ENCODE measurements at places on chromosomes 1 and 21.

- no peak for DNase-seq
These were observed 327.0 kb downstream of the NPHP4 start for GRCh38 chr1:5664906-5665875.

- DNase-seq: no peak
These were observed 116.4 kb downstream of the FGGY start for GRCh38 chr1:59413327-59413720.

- DNase-seq: no peak
These were observed 1.0 kb upstream of the FOXO6 start for GRCh38 chr1:41360074-41360785.

DNA sequence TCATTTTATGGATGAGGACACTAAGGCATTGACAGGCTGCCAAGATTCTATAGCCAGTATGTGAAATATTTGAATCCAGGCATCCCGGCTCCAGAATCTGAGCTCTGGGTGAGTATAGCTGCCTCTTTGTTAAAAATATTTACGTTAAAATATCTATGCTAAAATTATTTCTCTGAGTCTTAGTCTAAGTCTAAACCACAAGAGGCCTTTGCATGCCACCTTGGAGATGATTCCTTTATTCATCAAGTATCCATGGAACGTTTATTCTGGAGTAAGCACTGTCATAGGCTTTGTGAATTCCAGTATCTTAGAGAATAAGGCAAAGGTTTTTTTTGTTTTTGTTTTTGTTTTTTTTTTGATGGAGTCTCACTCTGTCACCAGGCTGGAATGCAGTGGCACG, 116.4 kb downstream of the GREM2 start:
- no peak for DNase-seq

DNA sequence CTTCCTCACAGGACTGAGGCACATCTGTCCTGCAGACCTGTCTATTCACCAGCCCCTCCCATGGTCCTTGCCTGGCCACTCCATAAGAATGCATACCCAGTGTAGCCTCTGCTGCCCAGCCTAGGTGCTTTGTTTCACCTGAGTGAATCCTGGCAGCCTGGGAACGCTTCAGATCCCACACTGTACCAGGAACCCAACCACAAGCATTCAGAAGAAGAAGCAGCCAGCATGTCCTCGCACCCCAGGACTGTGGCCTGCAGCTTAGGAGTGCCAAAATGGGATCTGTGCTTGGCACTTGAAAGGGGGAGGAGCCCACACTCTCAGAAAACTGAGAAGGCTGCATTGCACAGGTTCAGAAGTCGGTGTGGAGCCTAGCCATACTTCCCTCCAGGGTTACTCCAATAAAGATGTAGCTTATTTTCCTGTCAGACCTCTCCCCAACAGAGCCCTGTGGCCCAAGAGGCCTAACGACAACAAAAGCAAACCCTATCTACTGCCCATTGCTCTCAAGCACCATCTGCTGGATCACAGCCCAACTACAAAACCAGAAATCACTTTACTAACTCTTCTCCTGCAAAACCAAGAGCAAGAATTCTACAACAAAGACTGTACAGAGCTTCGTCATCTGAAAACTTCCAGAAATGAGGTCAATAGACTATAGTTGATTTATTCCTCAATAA, 923.1 kb upstream of the NEGR1 start:
- DNase-seq: no peak

DNA sequence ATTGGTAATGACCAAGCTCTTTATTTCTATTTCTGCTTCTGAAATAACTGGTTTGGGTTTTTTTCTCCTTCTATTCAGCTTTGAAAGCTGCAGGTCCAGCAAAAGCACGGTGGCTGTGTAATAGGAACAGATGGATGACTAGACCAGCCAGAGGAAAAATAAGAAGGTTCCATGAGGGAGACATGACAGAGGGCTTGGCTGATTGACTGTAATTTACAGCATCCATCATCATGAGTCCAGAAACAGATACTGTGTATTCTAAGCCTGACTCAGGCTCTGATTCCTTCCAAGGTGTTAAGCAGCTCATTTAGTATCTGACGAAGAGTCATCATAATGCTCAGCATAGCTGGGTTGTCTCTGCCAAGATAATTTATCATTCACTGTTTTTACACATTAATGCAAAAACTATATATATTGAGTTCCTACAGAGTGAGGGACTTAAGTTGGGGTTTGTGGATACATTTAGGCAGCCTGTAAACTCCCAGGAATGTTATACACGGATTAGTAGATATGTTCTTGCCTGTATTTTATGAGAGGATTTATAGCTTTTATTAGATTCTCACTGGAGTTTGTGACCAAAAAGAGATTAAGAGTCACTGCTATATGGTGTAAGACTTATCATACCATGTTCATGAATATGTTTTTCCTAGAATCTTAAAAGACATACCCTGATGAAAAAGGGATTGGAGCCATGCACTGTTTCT, 72.6 kb downstream of the SGIP1 start:
- DNase-seq: no peak

GRCh38 chr1:228058949-228059633, 23.4 kb upstream of the ARF1 start:
- no peak for DNase-seq

DNA sequence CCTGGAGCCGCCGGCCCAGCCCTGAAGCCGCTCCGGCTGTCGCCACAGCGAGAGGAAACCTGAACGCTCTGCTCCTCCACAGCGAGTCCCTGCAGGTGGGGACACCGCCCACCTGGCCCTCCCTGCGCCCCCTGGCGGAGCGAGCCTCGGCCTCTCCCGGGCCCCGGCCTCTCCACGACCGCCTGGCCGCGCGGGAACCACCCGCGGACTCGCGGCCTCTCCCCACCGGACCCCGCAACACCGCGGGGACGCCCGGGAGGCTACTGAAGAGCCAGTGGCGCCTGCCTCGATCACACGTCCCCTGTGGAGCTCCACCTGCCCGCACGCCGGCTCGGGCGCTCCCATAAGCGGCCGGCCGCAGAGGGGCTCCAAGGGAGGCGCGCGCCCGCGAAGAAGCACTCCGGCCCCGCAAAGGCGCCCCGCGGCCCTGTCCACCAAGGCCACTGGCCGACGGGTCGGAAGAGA, 109.6 kb downstream of the KCNN3 start:
- DNase-seq: peak; percentile 73

- no peak for DNase-seq
These were observed 130.8 kb downstream of the FAF1 start for GRCh38 chr1:50829014-50829958.

DNA sequence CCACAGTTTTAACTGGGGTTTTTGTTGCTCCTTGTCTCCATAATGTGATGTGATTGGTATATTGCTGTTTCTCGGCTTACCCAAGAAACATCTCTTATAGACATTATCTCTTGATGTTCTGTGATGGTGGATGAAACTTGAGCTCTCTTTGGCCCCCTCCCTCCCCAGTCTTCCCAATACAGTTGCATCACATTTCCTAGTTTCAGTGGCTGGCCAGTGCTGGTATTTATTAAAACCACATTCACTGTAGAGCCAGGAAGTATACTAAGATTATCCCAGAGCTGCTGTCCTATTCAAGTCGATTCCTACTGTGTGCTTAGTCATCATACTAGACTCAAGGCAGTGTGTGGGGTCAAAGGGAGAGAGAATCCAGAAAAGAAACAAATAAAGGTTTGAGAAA, 244.4 kb downstream of the KAZN start:
- DNase-seq: no peak

DNA sequence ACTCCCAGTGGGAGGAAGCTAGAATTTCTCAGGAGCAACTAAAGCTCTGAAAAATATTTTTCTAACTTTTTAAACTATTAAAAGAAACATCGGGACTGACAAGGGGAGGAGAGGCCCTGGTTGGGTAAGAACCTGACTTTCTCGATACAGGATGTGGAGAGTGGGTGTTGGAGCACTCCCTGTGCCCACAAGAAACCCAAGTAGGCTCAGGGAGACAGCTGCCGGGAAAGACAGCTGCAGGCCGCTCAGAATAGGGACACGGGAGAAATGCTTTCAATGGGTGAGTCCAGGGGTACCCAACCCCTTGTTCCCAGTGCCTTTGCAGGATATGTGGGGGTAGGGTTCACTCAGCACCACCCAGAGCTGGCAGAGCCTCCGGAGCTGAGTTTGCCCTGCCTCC, 43.6 kb downstream of the PLEKHA6 start:
- DNase-seq: no peak

DNA sequence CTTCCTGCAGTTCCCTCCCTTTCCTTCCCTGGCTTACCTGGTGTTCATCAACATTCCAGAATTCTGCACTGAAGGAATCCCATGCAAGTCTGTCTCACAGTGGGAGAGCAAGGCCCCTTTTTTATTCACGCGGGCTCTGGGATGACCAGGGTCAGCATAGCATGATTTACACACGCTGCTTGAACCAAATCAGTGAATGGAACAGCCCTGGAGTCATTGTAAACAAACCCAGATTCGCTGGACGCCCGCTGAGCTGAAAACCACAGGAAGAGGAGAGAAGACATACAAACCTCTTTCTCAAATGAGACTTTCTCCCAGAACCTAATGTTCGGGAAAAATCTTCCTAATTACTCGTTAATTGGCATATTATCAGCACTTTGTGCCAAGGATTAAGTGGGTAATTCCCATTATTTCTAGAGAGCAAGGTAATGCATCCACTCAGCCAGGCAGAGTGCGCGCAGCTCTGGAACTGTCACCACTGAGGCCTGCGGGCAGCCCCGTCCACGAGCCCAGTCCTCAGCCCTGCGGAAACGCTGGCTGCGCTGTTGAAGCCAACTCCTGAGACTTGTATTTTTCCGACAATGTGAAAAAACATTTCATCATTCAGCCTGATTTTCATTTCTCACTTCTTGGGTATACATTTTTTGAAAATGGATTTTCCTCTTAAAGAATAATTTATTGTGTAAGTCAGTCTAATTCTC, 140.0 kb downstream of the ETS2 start:
- no peak for DNase-seq

DNA sequence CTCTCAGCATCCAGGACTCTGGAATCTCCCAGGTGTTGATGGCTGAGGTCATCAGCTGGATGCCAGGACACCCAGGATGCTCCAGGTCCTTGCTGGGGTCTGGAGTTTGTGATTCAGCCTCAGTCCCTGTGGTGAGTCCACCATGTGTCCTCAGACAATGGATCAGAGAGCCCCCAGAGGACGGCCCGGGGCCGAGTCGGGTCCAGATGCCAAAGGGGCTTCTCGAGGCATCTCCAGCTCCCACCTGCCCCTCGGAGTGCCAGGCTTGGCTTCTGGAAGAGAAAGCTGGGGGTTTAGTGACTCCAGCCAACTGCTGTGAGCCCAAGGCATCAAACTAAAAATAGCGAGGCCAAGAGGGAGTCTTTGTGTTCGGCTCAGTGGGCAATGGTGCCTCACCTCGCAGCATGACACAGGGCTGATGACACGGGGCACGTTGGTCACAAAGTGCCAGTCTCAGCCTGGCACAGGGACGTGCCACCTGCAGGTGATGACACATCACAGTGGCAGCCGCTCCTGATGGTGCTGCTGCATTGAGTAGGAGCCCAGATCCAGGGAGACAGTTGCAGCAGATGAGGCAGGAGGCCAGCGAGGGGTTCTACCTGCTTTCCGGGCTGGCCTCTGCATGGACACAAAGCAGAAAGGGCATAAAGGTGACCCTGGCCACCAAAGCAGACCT, 10.6 kb downstream of the PDE9A start:
- DNase-seq: no peak

GRCh38 chr1:108050911-108051629, 86.1 kb upstream of the VAV3 start:
- no peak for DNase-seq

GRCh38 chr1:180951186-180951745, 38.6 kb downstream of the KIAA1614 start:
- DNase-seq: no peak

- DNase-seq: peak; percentile 18
These were observed 1.0 kb downstream of the ARID4B start for GRCh38 chr1:235326719-235327558.

DNA sequence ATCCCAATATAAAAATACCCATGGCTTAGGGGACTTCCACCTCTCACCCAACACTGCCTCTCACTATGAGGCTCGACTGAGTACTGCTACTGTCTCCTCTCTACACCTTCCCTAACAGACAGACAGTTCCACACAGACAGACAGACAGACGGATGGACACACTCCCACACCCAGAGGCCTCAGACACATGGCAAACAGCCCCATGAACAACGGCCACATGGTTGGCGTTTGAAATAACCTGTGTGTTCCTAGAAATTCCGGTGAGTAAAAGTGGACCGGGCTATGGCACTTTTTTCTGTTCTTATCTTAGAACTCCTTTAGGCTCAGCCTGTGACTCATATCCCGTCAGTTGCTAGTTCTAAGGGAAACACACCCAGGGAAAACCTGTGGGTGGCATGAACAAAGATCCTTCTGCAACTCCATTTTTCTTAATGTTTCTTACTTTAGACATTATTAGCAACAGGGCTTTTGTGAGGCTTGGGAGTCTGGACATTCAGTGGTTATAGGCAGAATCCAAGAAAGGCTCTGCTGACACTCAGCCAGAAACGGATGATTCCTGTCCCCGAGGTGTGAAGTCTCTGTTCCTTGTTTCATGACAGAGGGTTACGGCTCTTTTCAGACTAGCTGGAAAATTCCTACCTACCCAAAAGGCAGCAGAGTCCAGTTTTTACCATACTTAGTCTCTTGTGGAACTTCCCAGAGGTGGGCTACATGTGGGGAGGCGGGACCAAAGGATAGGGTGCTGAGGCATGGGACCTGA, 90.5 kb upstream of the TLR5 start:
- no peak for DNase-seq

DNA sequence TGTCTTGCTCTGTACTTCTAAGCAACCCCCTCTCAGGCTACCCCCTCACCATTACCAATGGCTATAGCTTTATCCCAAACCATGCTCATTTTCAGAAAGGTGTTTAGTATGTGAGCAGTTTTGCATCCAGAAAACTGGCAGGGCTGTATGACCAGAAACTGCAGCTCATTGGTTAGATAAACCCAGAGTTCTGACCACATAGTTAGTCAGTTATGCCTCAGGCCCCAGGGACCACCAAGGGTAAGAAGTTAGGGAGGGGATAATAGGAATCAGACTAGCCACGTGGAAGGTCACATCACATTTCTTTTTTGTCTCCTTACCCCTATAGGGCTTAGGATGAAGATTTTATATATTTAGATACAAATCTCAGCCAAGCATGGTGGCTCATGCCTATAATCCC, 1.2 kb downstream of the ITGA10 start:
- DNase-seq: no peak

DNA sequence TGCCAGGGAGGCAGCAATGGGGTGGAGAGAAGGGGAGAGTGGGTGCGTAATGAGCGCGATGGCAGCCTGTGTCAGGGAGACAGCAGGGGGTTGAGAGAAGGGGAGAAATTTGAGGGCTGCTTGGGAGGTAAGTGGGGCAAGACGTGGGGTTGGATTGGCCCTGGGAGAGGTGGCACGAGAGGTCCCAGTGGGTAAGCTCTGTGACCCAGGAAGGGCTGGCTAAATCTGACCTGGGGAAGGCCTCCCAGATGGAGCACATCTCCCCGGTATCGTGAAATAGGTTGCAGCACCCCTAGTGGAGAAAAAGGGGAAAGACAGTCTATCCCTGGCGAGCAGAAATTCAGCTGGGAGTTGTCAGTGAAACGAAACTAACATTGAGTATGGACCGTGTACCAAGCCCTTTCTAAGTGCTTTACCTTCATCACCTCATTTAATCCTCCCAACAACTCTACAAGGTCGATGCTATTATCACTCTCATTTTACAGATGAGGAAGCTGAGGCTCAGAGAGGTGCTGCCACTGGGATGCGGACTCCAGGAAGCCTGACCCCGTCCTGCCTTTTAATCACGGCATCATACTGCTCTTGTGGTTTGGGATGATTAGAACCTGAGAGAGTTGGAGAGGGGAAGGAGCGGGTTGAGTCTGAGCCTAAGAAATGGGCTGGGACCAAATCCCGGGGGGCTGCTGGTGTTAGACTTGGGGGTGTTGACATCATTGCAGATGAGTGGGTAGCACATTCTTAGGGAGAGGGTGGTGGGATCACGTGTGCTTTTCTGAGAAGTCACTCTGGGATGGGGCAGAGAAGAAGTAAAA, 56.6 kb upstream of the RPL11 start:
- no peak for DNase-seq
